ENCODE measurements at places on chromosomes 7 and 10.

DNA sequence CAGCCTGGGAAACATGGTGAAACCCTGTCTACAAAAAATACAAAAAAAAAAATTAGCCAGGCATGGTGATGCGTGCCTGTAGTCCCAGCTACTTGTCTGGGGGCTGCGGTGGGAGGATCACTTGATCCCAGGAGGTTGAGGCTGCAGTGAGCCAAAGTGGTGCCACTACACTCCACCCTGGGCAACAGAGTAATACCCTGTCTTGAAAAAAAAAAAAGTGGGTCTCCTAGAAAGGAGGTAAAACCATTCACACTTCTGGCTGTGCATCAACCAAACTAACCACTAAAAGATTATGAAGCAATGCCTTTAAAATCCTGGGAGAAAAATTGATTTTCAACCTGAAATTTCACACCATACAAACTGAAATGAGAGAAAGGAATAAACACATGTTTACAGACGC lies 35.4 kb upstream of the C10orf71 start:
- no peak for DNase-seq

DNA sequence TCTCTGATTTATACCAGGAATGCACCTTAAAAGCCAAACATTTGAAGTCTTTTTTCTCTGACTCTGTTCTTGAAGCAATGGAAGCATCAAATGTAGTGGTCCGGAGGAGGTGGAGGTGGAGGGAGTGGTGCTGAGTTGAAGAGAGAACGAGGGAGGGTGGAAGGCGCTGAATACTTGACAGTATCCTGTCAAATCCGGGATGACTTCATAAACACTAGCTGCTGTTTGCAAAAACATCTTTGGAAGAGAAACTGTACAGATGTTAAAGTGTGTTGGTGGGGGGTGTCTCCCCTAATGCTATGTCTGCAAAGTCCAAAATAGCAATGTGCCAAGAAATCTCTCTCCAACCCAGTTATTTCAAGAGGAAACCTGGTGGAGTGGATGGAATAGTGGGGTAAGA lies 328.5 kb upstream of the AUTS2 start:
- no peak for DNase-seq

DNA sequence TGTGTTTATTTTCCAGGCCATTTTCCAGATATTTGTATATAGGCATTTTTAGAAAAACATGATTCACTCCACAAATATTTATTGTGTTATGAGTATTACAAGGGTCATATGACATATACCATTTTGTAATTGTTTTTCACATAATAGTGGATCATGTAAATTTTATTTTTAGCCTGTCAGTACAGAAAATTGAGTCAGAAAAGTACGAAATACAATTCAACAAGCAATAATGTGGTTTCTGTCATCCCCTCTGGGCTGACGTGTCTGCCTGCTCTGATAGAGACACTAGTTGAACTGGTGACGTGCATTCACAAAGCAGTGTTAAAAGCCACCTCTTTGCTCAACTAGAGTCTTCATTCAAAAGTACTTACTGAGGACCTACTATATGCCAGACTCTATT lies 97.9 kb upstream of the STEAP1B start:
- DNase-seq, result no peak

- no peak for DNase-seq
Observed at GRCh38 chr10:100223879-100224278, 5.5 kb downstream of the CHUK start.

DNA sequence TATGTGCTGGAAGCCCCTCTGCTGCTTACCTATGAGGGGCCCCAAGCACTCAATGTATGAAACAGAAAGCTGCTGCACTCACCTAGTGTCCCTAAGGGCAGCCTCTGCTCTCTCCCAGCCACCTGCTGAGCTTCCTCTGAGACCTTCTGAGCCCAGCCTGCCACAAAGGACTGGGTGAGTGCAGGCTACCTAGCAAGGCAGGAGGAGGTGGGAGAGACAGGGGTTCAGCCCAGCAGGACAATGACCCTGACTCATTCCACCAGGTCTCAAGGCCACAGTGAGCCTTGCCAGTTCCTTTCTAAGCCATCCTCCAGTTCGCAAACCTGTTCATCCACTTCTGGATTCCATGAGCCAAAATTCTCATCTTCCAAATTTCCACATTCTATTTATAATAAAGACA lies 16.3 kb downstream of the VOPP1 start:
- DNase-seq, result no peak

- no peak for DNase-seq
Observed at GRCh38 chr10:51139176-51139575, 64.9 kb downstream of the PRKG1 start.

DNA sequence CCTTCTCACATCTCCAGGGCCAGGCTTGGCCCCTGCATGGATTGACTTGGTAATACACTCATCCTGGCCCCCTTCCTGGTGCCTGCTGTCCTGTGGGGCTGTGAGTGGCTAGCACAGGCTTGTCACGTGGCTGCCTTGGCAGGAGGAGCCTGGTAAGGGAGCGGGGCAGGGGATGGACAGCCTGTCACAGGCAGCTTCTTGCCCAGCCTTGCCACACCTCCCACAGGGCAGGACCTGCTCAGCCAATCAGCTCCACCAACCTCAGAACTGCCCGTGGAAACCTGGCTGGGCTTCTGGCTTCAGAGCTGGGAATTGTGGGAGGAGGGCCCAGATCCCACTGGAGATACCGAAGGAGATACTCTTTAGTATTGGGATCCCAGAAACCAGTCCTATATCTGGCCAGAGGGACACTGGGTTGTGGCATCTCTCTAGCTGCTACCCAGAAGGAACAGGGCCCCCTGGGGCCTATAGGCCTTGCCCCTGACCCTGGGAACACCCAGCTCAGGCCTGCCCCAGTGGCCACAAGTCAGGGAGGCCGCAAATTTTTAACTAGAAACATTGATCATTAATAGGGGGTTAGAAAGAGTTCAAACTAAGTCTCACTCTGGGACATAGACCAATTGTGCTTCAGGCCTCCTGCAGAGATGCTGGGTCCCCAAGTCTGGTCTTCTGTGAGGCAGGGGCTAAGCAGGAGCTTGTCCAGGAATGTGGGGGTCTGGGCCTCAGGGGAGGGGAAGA lies at the start of gene HOGA1:
Gene HOGA1, plus strand, starts transcription at position 330 of the 738 bp plus-strand sequence. Its CDS starts 315 bp downstream, at position 645.
- DNase-seq, result peak; percentile 64
